ENCODE measurements at places on chromosomes 12 and 14. TPM values are rescaled to one million over a fixed set of nuclear protein-coding genes. Genes with fewer than 3 reads are reported as not detected.
A peak's percentile ranks its signal among the peaks of the same experiment; 100 is the strongest.

The TGM1 gene
- total RNA-seq, result 5.7 TPM

DNA sequence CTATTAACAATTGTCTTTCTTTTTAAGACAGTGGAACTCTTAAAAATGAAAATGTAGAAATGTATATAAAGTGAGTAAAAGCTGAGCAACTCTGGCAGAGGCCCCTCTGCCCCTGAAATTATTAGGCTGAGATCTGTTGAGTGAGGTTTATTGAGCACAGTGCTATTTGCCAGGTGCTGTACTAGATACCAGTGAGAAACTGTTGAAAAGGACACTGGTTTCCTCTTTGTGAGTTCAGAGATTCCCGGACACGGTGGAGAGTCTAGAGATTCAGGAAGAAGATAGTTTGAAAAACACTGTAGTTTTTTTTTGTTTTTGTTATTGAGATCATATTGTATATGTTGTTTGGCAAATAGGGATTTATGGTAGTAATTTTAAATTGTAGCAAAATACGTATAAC, 11.2 kb downstream of the ACVR1B start:
- DNase-seq, result no peak

GRCh38 chr12:8584004-8584403, 28.7 kb downstream of the AICDA start:
- no peak for DNase-seq

GRCh38 chr14:70416338-70416724, 559 bp downstream of the SYNJ2BP start:
- no peak for DNase-seq

The ZNF605 gene
- total RNA-seq, result 12.3 TPM

The CISTR gene
- not detected for total RNA-seq

DNA sequence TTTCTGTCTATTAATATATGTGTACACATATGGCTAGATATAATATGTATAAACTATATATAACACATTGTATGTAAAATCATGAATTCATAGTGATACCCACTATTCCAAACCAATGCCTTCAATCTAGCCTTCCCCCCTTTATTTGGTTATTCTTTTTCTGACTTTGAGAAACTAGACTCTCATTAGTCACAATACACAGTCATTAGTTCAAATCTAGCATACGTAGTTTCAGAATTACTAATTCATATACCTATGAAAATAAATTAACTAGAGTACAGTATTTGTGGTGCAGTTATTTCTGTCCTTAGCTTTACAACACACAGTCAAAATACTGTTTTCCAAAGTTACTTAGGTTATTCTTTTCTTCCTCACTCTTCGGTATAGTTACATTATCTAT, 268.2 kb downstream of the DPF3 start:
- no peak for DNase-seq

The SLC4A8 gene
- total RNA-seq, result 6.1 TPM

GRCh38 chr12:132343294-132344004, 14.1 kb upstream of the GALNT9 start:
- DNase-seq, result no peak

The CCDC184 gene
- 0.58 TPM for total RNA-seq

DNA sequence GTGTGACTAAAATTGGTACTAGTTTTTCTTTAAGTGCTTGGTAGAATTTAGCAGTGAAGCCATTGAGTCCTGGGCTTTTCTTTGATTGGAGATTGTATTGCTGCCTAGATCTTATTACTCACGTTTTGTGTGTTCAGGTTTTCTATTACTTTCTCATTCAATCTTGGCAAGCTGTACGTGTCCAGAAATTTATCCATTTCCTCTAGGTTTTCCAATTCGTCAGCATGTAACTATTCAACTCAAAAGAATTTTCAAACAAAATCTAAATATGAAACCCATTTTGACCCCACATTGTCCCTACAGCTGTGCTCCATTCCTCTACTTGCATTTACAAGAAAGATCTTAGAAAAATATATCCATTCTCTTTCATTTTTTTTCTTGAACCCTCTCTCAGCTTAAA, 1613.4 kb upstream of the SEL1L start:
- no peak for DNase-seq

DNA sequence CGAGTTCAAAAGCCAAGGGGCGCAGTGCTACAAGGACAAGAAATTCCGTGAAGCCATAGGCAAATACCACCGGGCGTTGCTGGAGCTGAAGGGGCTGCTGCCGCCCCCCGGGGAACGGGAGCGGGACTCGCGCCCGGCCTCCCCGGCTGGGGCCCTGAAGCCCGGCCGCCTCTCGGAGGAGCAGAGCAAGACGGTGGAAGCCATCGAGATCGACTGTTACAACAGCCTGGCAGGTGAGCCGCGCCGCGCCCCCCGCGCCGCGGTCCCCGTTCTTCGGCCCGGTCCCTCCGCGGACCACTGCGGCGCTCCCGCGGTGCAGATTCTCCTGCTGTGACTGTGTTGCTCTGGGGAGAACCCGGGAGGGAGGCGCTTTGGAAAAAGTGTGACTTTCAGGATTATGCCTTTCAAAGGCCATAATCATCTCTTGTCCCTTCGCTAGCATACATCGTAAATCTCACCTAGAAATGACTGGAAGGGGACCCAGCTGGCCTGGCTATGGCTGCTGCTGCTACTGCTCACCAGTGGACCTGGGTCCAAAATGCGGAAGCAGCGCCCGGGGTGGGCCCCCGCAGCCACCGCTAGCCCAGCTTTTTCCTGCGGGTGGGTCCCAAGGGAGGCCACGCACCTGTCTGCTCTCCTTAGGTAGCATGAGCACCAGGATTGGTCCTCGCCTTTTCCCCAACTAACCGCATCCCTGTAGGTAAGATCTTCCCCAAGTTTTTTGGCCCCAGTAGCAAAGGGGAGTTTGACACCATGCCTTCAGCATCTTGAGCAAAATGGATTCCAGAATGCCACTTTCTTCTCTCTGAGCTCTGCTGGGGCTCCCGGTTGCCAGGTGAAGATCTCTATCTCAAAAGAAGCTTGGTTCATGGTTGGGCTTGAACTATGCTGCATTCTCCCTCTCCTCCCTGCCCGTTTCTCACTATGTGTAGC, 853 bp downstream of the TTC9 start:
- peak; percentile 68 for DNase-seq

The CD163 gene
- total RNA-seq, result 5.3 TPM

DNA sequence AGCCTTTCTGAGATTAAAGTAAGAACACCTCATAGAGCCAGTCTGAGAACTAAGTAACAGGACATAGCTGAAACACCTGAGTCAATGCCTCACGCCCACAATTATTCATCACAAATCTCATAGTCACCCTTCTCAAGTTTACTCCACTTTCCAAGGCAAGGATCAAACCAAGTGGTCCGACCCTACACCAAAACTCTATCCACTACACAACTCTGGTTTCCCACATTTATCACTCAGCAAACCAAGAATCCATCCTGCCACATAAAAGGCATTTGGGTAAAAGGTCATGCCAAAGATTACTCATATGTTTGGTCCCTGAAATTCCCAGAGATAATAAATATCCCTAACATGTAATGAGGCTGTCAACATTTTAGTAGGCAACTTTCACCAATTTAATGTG, 144.1 kb downstream of the RPAP3 start:
- no peak for DNase-seq

DNA sequence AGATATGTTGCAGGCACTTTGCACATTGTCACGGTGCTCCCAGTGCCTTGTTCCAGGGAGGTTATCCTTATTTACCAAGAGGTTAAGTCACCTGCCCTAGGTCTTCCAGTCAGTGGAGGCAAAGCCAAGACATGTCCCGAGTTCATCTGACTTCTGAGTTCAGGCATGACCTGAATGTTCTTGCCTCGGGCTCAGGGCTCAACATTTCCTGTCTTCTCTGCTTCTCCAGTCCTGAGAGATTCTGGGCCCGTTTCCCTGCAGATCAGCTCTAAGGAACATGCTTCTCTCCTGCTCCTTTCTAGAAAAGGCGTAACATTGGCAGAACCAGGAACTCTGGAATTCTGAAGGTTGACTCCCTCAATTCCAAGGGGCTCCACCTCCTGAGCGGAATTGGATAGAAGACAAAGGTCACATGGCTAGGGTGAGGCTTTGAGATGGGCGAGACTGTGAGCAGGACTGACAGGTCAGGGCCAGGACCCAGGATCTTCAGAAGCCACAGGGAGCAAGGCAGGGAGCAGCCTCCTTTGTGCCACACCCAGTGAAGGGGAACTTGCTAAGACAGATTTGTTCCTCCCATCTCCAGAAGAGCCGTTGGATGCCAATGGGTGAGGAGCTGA, 19.9 kb downstream of the BDKRB2 start:
- DNase-seq, result no peak

GRCh38 chr14:35576856-35577255, 42.9 kb downstream of the INSM2 start:
- DNase-seq, result no peak

The PRB2 gene
- not detected for total RNA-seq

The TUNAR gene
- total RNA-seq, result not detected

GRCh38 chr14:77007975-77008421, 20.5 kb downstream of the IRF2BPL start:
- DNase-seq, result no peak

The BCL11B gene
- 99.5 TPM for total RNA-seq

DNA sequence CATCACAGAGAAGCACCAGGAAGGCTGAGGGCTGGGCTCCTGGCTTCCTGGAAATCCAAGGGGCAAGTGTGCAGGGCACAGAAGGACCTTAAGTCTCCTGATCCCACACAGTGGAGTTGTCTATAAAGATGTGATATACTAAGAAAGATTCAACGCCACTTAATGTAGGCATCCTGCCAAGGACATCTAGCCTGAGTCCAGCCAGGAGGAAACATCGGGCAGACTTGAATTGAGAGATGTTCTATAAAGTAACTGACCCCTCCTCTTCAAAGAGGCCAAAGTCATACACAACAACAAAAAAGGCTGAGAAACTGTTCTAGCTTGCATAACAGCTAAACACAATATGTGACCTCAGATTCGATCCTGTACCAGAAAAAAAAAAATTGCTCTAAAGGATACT, 299.5 kb upstream of the NOS1 start:
- DNase-seq, result no peak

- DNase-seq, result no peak
Observed at GRCh38 chr12:52975204-52975603, 26.3 kb downstream of the KRT18 start.

- no peak for DNase-seq
Observed at GRCh38 chr12:92183575-92183974, 37.9 kb upstream of the BTG1 start.

The RIPK3 gene
- total RNA-seq, result 43.7 TPM

DNA sequence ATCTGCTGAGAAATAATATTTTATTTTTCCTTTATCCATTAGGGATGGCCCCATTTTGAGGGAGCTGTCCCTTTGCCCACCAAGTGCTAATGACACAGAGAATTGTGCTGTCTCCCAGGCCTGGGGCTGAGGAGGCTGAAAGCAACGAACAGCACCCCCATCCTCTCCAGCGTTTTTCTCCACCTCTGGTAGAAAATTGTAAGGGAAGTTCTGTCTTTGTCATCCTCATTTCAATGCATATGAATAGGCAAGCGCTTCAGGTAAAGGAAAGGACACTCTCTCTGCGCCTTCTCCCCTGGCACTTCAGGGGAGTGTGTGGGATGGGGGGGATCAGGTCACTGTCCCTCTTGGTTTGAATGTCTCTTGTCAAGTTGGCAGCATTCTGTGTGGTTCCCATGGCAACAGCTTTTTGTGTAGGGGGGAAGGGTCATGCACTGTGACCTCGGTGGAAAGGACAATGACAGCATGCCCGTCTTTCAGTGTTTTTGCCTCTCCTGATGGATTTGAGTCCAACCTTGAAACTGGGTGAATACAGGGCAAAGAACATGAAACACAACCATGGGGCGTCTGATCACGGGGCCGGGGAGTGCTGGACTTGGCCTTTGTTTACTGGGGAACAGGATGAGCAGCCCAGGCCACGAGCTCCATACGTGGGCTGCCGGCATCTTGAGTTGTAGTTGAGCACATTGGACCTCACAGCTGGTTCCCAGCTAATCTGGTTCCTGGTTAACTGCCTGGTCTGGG, 230.2 kb downstream of the VRK1 start:
- DNase-seq, result no peak

The C12orf50 gene
- total RNA-seq, result not detected

- no peak for DNase-seq
Observed at GRCh38 chr12:2338991-2339431, 286.2 kb downstream of the CACNA1C start.

The SSTR1 gene
- not detected for total RNA-seq
